ENCODE measurements at places on chromosomes 4 and X.

DNA sequence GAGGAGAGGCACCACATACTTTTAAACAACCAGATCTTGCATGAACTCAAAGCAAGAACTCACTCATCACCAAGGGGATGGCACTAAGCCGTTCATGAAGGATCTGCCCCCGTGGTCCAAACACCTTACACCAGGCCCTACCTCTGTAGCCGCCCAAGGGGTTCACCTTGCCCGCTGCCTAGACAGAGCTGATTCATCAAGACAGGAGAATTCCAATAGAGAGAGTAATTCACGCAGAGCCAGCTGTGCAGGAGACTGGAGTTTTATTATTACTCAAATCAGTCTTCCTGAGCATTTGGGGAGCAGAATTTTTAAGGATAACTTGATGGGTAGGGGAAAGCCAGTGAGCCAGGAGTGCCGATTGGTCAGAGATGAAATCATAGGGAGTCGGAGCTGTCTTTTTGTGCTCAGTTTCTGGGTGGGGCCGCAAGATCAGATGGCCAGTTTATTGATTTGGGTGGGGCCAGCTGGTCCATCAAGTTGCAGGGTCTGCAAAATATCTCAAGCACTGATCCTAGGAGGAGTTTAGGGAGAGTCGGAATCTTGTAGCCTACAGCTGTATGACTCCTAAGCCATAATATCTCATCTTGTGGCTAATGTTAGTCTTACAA, 364.7 kb downstream of the PCDH7 start:
- no peak for DNase-seq

DNA sequence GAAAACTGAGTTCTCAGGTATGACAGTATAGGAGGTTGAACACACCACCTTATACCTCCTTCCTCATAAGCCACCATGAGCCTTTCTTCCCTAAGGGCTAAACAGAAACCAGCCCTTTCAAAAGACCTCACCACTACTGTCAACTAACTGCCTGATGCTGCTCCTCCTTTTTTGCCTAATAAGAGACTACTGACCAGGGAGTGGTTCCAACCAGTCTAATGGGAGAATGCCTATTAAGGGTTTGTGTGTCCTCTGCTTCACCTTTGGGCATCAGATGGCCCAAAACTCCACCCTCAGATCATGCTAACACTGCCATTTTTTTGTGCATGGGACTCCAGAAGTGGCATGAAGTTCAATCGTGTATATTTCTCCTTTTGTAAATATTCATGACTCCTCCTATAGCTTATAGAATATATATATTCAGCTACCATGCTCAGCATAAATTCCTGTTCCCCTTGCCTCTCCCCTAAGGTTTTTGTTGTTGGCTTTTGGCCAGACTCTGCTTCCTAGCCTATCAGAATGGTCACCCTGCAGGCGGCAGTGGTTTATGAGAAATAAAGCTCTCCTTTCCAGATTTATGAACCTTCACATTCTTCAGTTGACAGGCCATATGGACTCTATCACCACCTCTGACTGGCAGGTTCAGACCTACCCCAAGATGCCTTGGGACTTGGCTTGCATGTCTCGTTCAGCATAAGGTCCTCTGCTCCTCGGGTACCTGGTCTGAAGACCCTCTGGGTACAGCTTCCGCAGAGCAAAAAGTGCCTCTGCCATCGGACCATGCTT, 28.2 kb downstream of the FGFBP1 start:
- DNase-seq = no peak

GRCh38 chr4:120263618-120264017, 197.0 kb upstream of the MAD2L1 start:
- DNase-seq = no peak

DNA sequence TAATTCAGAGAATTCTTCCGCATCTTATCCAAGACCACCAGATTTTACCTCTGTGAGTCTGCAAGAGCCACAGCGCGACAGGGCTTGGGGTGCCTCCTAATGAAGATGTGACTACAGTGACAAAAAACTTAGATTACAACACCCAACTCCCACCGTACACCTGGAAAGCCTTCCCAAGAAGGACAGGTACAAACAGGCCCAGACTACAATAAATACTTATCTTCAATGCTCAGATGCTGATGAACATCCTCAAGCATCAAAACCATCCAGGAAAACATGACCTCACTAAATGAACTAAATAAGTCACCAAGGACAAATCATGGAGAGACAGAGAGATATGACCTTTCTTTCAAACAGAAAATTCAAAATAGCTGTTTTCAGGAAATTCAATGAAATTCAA, 20.8 kb upstream of the ABCG2 start:
- DNase-seq = no peak
